ENCODE measurements at places on chromosomes 6 and 20.

GRCh38 chr6:142173980-142174379 lies 26.9 kb downstream of the VTA1 start:
- no peak for DNase-seq

DNA sequence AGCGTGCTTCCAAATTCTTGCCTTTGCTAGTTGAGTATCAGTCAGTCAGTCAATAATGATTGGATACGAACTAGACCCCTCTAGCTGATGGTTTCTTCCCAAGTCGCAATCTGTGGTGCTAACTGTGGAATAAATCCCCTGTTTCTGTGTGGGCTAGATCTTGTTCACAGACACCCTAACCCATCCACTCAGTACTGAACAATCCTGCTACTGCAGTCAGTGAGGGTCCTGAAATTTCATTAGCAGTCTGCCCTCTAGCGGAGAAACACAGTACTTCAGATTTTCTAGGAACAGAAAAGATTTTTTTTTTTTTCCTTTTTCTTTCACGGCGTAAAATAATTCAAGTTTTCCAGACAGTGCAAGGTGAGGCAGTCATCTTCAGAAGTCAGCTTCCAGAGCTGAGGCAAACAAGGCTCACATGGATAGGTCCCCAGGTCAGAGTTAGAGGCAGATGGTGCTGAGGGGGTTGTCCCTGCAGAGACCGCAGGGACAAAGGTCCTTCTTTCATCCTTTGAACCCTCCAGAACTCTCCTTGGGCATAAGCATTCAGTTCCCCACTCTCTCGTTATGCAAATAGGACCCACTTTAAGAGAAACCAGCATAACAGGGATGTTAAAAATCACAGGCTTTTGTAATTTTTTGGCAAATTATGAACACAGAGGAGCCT lies 119.6 kb downstream of the SCML4 start:
- no peak for DNase-seq

GRCh38 chr20:10318291-10319024 lies 99.8 kb downstream of the SNAP25 start:
- DNase-seq: no peak

- DNase-seq: no peak
These were observed 31.3 kb upstream of the MRGBP start for GRCh38 chr20:62765021-62765420.

DNA sequence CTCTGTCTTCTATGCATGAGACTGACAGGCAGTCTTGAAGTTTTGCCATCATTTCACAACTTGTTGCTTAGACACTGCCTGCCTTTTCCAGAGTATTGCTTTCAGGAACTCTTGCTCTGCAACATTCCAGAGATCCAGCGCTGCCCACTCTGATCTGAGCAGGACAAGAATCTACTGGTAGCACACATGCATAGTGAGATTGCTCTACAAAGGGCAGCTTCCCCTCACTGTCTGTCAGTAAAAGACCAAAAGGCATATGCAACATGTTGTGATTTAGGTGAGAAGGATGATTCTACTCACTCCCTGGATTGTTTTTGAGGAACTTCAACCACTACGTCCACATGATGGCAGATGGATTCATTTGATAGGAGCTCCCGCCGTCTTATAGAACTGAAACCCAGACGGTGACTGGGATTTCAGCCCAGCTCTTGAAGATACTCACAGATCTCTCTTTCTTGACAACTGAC lies 259.1 kb downstream of the ARID1B start:
- DNase-seq: no peak

DNA sequence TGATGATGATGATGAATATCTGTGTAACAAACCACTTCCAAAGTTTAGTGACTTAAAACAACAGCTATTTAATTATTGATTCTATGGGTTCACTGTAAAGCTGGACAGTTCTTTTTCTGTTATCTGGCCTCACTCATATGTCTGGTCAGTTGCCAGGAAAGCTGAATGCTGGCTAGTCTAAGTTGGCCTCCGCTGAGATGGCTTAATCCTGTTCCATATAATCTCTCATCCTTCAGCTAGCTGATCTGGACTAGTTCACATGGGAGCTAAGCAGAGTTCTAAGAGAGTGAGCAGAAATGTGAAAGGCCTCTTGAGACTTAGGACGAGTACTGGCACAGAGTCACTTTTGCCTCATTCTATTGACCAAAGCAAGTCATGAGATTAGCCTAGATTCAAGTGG lies 334.7 kb upstream of the FLRT3 start:
- DNase-seq: no peak

GRCh38 chr20:35909176-35909575 lies 45.1 kb downstream of the SCAND1 start:
- DNase-seq: no peak

DNA sequence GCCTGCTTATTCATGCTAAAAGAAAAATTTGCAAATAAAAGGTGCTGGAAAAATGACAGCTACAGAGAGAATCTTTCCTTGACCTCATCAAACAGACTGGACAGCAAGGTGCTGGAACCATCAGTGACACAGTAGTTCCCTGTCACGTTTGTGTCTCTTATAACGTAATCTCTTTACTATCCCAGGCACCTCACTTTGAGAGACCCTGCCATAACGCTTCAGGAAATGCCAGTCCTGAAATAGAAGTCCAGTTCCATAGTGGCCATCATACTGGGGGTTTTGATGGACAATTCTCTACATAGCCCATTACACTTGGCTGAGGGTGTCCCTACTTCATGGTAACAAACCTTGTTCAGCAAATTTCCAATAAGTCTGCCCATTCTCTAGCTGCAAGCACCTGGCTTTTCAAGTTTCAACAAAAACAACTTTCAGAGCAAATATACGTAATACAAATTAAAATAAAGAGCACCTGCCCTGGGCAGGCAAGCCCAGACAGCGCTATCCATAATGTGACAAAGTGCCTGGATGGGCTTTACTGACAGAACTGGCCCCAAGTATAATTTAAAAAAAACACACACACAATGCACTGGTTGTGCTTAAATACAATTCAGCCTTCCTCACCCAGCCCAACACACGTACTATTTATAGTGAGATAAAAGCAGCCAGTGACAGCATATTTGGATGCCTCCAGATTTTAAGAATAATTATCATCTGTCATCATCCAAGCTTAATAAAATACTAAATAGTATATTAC lies 38.7 kb downstream of the CNKSR3 start:
- DNase-seq: no peak

DNA sequence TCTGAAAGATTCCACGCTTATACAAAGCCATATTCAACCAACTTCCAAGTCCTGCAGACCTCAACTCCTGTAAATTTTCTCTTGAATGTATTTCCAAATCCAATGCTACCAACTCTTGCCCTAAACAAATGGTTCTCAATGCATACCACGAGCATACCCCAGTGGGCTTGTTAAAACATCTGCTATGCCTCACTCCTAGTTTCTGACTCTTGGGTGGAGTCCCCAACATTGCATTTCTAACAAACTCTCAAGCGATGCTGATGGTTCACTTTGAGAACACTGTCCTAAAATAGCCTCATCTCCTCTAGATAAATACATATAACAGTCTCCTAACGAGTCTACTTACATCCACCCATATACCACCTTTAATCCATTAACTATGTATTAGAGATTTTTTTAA lies 7.3 kb downstream of the HBS1L start:
- DNase-seq: no peak

- no peak for DNase-seq
These were observed 3.0 kb upstream of the APOBEC2 start for GRCh38 chr6:41049955-41050354.

DNA sequence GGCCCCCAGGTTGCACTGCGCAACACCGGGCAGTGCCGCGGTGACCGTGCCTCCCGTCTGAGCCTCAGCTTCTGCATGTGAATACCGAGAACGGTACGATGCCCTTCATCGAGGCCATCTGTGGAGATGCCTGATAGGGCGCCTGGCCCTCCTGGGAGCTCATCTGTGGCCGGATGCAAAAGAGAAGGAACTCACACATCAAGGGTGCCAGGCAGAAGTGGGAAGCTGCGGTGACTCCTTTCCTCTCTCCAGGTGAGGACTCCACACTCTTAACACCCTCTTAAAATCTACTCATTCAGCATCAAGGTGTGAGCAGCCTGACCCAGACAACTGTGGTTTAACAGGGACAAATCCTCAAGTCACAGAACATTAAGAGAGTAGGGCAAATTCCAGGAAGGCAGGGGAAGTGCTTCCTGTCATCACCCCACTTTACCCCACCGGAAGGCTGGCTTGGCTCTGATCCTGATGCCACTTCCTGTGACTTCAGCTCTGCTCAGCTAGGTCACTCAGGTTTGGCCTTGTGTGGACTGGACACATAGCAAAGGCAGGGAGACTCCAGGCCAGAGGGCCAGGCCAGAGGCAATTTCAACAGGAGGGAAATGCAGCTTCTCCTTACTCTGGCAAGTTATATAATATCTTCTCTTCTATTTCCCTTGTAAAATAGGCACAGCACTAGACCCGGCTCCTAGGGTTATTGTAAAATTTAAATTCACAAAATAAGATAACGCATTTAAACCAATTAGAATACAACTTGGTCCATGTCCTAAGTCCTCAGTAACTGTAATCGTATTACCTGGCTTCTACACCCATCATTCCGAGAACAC lies 69.4 kb downstream of the CPNE5 start:
- no peak for DNase-seq

- DNase-seq: no peak
These were observed 189.1 kb downstream of the EPM2A start for GRCh38 chr6:145546265-145546664.

DNA sequence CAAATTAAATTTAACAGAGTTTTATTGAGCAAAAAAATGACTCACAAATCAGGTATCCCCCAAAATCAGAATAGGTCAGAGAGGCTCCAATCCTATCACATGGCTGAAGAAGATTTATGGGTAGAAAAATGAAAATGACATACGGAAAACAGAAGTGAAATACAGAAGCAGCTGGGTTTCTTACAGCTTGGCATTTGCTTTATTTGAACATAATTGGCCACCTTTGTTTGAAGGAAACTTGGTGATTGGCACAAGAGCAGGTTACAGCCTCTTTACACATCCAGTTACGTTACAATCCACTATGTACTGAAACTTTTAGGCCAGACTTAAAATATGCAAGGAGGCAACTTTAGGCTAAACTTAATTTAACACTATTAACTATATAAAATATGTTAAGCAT lies 11.7 kb upstream of the TREM2 start:
- DNase-seq: no peak

DNA sequence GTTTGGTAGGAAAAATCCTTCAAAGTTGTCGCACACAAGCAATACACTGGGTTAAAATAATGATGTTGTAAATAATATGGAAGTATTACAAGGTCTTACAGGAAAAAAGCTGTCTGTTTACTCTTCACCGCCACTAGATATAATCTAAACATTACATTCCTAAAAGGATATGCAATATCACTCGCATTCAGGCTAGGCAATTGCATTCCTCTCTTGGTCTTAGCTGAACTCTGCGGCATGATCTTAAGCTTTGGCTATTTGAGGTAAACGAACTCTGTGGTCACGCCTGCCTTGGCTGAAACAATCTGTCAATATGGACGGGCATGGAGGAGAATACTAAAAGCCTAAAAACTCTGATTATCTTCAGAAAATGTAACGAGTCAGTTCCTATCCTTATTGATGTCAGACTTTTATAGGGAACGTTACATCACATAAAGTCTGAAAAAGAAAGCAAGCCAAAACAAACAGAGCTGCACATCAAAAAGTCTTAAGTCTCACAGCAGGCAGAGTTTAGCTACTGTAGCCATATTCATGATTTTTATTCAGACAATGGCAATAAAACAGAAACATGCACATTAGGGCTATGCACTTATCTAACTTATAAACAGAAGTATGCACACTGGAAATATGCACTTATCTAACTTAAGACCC lies 30.8 kb upstream of the FILIP1 start:
- DNase-seq: peak; percentile 88

GRCh38 chr6:20907486-20908071 lies 373.3 kb downstream of the CDKAL1 start:
- DNase-seq: no peak

DNA sequence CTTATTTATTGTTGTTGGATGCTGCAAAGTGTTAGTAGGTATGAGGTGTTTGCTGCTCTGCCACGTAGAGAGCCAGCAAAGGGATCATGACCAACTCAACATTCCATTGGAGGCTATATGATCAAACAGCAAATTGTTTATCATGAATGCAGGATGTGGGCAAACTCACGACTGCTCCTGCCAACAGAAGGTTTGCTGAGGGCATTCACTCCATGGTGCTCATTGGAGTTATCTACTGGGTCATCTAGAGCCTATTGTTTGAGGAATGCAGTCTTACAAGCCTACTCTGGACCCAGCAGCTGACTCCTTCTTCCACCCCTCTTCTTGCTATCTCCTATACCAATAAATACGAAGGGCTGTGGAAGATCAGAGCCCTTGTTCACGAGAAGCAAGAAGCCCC lies 12.1 kb downstream of the MICB start:
- no peak for DNase-seq

DNA sequence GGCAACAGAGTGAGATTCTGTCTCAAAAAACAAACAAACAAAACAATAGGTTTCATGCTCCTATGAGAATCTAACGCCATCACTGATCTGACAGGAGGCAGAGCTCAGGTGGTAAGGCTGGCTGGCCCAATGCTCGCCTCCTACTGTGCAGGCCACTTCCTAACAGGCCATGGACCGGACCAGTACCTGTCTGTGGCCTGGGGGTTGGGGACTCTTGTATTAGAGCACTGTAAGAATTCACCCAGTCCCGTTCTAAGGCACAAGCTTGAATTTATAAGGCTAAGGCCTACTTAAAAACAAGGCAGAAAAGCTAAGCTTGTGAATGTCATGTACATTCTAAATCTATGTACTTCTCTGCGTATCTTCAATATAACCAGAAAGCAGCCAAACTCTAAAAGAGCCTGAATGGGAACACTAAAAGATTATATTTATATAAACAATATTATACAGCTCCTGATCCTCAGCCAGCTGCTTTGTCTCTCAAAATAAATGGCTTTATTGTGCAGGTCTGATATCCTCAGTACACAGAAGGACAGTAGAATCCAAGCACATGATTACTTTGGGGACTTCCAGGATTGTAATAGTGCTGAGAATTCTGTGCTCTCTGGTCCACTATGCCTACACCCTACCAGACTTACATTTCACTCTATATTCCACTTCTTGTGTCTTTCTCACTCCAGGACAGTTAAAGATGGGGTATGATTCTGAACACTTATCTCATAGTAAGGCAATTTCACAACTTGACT lies 64.5 kb upstream of the DST start:
- DNase-seq: no peak

- no peak for DNase-seq
These were observed 15.1 kb upstream of the SYNJ2 start for GRCh38 chr6:157966589-157966977.

DNA sequence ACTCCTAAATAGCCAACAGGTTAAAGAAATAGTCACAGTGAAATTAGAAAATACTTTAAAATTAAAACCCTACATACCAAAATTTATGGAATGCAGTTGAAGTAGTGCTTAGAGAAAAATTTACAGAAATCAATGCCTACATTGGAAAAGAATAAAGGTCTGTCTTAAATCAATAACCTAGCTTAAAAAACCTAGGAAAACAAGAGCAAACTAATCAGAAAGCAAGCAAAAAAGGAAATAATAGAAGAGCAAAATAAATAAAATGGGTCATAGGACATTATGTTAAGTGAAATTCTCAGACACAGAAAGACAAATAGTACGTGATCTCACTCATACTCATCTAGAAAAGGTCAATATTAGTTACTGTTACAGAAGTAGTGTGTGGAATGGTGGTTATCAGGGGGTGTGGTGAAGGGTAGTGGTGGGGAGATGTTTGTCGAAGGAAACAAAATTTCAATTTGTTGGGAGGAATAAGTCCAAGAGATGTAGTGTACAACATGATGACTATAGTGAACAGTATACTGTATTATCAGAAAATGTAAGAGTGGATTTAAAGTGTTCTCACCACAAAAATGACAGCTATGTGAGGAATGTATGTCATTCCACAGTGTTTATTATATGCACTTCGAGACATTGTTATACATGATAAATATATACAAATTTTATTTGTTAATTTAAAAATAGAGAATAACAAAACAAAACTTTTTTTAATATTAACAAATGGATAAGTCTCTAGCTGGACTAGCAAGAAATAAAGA lies 423.6 kb downstream of the CDH26 start:
- no peak for DNase-seq
